Germinal center (tissue), 1 donor: ENCODE measurements at places on chromosomes 2 and 18.

- DNase-seq = no peak
These were observed 45.5 kb upstream of the CAVIN2 start for GRCh38 chr2:191892391-191892790.

DNA sequence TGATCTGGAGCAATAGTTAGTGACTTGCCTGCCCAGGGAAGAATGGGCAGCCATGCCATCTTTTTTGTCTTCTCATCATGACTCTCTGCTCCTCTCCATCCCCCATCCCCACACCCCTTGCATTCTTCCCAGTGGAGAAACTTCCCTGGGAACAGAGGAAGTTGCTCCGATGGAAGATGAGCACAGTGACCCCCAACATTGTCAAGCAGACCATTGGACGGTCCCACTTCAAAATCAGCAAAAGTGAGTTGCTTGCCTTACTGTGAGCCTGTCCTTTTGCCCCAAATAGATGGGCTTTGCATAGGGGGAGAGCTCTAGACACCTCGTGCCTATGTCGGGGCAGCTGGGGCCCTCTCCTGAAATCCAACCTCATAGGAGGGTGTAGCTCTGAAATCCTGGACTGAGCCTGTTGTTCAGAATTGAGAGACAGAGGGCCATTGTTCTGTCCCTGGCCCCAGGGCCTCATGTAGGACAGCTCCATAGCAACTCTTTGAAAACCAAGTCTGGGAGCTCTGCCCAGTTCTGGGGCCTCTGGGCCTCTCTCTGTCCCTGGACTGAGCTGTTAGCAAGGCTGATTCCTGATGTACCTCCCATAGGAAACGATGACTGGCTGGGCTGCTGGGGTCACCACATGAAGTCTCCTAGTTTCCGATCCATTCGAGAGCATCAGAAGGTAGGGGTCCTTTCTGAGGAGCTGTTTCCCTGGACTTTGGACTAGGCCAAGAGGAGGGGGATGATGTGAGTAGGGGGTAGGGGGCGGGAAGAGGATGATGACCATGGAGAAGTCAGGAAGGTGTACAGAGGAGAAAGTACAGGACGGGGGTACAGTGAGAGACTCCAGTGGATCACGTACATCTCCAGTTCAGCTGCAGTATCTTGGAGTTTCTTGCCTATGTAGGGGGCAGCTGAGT lies 35.2 kb downstream of the TTLL4 start:
- no peak for DNase-seq

- DNase-seq = no peak
These were observed 150.1 kb downstream of the WDPCP start for GRCh38 chr2:63438181-63438580.

DNA sequence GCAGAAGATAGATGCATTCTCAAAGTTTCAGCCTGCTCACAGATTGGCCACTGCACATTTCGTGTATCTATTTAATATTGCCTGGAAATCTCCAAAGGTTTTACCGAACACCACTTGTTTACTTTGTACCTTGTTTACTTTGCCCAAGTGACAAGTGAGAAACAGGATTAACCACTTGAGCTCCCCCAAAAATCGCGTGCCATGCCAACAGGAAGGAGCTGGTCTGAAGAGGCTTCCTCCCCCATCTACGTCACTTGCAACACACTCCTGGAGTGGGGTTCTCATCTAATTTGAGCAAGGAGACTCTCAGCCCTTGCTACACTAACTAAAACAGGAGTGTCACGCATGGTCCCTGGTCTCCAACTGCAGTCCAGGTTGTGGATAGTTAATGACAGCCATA lies 212.5 kb upstream of the TMEM200C start:
- no peak for DNase-seq

DNA sequence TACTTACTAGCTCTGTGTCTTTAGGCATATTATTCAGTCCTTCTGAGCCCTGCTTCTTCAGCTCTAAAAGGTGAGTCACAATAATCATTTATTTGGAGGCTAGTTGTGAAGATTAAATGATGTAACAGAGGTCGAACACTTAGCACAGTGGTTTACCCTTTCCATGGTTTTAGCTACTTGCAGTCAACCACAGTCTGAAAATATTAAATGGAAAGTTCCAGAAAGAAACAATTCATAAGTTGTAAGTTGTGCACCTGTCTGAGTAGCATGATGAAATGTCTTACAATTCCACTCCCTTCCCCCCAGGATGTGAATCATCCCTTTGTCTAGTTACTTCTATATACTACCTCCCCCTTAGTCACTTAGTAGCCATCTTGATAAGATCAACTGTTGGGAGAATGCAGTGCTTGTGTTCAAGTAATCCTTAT lies 217.6 kb upstream of the THUMPD2 start:
- DNase-seq = no peak

- DNase-seq = no peak
These were observed 683 bp upstream of the ENOSF1 start for GRCh38 chr18:713135-713490.

GRCh38 chr2:55887901-55888624 lies 35.5 kb downstream of the EFEMP1 start:
- no peak for DNase-seq

DNA sequence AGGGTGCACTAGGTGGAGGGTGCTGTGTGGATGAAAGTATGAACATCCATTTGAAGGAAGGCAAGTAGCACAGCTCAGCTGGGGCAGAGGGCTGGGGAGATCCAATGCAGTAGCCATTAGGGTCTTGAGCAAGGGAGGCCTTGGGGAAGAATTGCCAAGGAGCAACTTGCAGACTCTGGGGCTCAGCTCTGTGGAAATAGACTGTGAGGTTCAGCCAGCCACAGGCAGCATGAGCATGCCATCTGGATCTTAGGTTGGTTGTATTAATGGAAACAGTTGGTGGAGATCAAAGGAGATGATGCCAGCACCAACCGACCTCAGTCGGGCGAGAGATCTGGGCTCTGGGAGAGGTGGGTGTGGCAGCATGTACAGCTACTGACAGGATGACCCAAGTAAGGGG lies 5.6 kb downstream of the ZAP70 start:
- DNase-seq = no peak

- no peak for DNase-seq
These were observed 9.1 kb downstream of the ALPI start for GRCh38 chr2:232465061-232465460.

DNA sequence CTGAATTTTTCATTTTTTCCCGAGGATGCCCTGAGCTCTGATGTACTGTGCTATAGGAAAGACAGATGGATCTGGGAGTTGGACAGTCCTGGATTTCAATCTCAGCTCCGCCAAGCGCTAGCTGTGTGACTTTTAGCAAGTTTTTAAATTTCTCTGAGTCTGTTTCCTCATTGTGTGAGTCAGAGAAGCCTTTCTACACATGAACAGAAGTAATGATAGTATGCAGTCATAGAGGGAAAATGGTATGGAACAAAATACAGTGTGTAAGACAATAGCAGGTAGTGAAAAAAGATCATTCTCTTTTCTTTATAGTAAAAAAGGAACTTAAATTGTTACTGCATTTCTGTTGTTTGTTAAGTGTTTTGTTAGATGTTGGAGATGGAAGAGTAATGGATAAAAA lies 52.4 kb upstream of the PPM1B start:
- DNase-seq = no peak

DNA sequence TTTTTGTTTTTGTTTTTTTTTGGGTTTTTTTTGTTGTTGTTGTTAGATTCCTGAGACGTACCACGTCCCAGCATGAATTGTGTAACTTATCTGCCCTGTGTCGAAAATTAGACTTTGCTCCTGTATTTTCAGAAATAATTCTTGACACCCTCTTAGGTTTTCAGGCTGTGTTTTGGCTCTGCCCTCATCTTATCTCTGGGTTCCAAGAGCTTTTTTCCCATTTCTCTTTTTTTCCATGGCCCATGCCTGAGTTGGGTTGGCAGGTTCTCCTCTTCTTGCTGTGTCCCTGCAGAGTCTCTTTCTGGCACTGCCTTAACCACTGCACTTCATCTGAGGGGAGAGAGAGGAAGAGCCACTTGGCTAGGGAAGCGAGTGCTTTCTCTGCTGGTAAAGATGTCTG lies 42.4 kb downstream of the CTIF start:
- DNase-seq = no peak

DNA sequence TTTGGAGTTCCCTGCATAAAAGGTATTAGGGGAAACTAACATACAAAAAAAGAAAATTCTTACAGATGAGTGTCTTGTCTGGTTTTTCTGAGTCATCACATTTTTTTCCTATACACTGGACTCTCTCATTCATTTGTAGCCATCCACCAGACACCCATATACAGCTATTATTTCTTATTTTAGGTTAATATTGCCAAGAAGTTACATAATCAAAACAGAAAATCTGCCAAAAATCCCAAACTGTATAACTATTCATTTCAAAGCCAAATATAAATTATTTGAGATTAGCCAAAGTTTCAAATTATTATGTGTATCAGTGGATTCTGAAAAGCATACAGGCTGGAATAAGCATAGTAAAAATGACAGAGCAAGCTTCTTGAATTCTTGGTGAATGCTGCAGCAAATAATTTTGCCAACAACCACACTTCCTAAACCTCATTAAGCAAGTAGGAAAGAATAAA lies 191.2 kb downstream of the NCKAP5 start:
- no peak for DNase-seq

DNA sequence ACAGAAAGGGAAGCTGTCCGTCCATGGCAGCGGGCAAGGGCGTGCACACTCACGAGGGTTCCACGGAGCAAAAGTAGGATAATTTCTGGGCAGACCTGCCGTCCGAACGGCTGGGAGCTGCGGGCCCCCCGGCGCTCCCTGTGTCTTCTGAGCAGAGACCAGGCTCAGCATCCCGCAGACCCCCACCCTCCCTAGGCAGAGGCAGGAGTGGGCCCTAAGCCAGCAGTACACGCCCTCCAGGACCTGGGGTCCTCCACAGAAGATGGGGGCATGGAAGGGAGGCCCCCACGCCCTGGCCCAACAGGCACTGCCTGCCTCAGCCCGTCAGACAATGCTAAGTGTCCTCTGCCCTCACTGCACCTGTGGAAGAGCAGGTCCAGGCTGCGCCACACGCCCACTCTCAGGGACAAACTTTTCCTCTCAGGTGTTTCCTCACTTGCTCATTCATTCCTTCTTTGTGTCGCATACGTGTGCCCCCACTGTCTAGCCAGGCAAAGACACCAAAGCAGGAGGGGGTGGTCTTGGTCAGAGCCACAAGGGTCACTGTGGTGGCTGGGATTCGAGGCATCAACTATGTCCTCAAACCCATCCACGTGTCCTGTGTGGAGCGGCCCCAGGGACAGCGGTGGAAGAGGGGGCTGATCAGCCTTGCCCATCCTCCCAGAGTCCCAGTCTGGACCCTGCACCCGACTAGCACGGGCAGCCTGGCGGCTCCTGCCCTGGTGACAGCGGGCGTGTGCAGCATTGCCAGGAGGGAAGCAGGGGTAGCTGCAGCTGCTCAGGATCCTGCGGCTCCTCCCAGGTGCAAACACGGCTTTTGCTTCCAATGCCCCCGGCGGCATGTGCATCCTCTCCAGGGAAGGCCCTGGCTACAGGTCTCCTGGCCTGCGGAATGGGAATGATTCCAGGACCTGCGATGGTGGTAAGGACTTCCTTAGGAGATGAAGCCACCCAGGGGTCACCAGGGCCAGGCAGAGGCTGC lies 2.4 kb upstream of the GPC1 start:
- DNase-seq = no peak

- DNase-seq = no peak
These were observed 145.9 kb downstream of the TNS1 start for GRCh38 chr2:217856871-217857270.

- no peak for DNase-seq
These were observed 86.6 kb downstream of the POLR1A start for GRCh38 chr2:86019121-86019520.

- no peak for DNase-seq
These were observed 62.8 kb downstream of the PXDN start for GRCh38 chr2:1681323-1682180.

GRCh38 chr2:184765112-184765895 lies 167.0 kb downstream of the ZNF804A start:
- no peak for DNase-seq

DNA sequence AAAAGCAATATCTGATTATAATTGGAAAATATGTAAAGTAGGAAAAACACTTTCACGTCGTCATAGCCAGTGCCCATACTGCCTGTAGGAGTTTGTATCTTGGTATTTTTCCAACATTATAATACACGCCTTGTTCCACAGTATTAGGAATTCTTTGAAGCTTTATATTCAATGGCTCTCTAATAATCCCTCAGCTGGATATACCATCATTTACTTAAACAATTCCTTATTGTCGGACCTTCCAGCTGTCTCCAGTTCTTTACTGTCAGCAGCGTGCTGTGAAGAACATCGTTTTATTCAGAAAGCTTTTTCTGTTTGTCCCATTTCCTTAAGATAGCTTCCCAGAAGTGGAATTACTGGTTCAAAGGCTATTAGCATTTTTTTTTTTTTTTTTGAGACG lies 31.7 kb downstream of the ATP6V1C2 start:
- no peak for DNase-seq

GRCh38 chr2:96832408-96832753 lies 11.4 kb downstream of the ANKRD23 start:
- DNase-seq = no peak

DNA sequence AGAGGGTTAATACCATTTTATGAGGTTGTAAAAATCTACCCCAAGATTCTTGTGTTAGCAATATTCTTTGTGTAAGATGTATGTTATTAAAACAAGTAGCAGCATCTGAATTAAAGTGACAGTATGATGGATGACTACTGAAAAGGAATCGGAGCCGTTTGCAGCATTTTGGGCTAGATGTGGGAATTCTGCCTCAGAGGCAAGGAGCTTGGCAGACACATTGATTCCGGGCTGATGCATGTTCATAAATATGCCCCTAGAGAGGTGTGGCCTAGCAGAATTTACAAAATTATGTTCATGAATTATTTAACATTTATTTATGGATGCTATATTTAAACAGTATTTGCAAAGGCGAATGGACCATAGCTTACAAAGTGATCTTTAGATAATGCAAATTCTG lies 389.0 kb upstream of the ETAA1 start:
- DNase-seq = no peak

GRCh38 chr2:146821836-146822316 lies 1023.0 kb upstream of the ACVR2A start:
- no peak for DNase-seq

DNA sequence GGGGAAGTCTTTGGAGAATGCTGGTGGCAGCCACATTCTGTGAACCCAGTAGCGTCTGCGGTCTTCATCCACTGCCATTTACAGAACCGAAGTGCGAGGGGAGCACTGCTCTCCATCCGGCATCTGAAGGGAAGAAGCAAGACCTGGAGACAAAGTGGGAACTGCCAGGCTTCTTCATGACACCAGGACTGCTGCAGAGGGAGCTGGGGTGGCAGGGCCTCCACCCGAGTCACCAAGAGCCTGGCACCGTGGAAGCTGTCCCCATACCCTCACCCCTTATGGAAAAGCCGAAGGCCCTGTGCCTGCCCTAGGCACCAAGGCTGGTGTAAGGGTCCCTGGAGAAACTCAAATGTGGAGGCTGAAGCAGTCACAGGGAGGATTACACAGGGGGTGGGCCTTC lies 79.8 kb downstream of the CIB4 start:
- DNase-seq = no peak

GRCh38 chr2:6417050-6417449 lies 448.7 kb downstream of the CMPK2 start:
- DNase-seq = no peak
